ENCODE measurements at places on chromosomes 1 and 21. TPM values are rescaled to one million over a fixed set of nuclear protein-coding genes. Genes with fewer than 3 reads are reported as not detected.

The MORC3 gene
- 23.0 TPM for total RNA-seq

GRCh38 chr1:84598846-84599741 is 24.9 kb upstream of the CTBS start:
- peaks cover 37% of the 10 kb centered on the region for H3K4me1 ChIP-seq
- peak overlapping the region; percentile 47 for H3K4me3 ChIP-seq
- H3K36me3 ChIP-seq, result no peaks in the 10 kb centered on the region

GRCh38 chr1:246398126-246398813 is 108.8 kb downstream of the SMYD3 start:
- H3K4me1 ChIP-seq, result no peaks in the 10 kb centered on the region
- H3K27me3 ChIP-seq, result no peaks in the 10 kb centered on the region
- DNase-seq, result no peak
- no peak overlapping the region for H3K27ac ChIP-seq
- H3K4me3 ChIP-seq, result no peak overlapping the region

DNA sequence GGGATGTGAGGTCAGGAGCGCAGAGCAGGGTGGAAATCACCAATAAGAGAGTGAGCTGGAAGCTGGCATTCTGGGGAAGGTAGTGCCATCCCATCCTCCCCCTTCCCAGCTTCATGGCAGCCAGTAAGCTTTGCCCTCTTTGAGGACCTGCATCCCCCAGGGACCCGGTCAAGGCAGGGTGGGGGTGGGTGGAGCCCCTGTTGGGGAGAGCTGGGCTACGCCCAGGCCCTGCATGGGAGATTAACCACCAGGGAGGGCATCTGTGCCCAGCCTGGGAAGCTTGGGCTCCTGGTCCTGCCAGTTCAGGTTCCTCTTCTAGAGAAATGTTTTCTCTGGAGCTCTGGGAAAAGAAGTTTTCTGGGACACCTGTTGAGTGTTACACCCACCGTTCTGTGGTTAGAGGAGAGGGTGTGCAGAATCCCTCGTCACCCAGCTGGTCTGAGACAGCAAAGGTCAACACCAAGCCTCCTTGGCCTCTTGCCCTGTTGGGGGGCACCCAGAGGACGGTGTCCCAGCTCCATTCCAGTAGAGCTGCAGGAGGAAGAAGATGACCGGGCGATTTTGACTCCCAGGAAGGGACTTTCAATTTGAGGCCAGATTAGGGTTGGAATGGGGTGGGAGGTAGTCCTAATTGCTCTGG is 30.1 kb upstream of the TENT5C start:
- no peak overlapping the region for H3K27ac ChIP-seq
- no peaks in the 10 kb centered on the region for H3K36me3 ChIP-seq
- peaks cover 12% of the 10 kb centered on the region for H3K4me1 ChIP-seq

DNA sequence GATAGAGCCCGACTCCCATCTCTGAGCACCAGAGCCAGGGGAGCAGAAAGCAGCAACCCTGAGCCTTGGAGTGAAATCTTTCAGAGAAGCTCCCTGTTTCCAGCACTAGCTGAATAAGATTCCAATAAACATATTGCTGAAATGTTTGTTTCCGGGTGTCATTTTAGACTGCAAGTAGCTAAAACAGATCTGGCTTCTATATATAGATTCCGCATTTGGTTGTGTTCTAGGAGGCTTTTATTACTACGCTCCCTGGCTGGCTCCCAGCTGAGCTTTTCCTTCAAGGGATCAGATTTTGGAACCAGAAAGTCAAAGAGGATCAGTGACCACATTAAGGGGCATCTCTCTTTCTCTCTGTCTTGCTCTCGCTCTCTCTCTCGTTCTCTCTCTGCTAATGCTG is 88.2 kb downstream of the PAPPA2 start:
- H3K27ac ChIP-seq, result no peak overlapping the region
- DNase-seq, result no peak
- no peaks in the 10 kb centered on the region for H3K36me3 ChIP-seq
- no peak overlapping the region for H3K4me3 ChIP-seq
- H3K27me3 ChIP-seq, result peaks cover 59% of the 10 kb centered on the region
- H3K4me1 ChIP-seq, result no peaks in the 10 kb centered on the region

DNA sequence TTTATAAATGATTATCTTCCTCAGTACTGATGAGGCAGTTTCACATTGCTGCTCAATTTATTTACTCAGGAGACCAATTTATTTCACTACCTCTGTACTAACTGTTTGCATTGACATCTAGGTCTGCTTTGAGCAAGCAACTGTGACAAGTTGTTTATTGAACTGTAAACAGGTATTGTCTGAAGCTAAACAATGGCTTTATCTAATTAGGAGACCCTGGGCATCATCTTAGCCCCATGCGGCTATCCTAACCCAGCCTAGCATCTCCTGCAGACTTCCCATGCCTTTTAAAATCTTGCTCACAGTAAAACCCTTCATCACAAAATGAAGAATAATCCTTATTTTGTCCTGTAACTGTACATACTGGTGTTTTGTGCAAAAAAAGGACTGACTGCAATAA is 348.2 kb downstream of the RWDD3 start:
- DNase-seq, result no peak
- peaks cover 63% of the 10 kb centered on the region for H3K27me3 ChIP-seq
- H3K4me3 ChIP-seq, result no peak overlapping the region
- H3K4me1 ChIP-seq, result no peaks in the 10 kb centered on the region

DNA sequence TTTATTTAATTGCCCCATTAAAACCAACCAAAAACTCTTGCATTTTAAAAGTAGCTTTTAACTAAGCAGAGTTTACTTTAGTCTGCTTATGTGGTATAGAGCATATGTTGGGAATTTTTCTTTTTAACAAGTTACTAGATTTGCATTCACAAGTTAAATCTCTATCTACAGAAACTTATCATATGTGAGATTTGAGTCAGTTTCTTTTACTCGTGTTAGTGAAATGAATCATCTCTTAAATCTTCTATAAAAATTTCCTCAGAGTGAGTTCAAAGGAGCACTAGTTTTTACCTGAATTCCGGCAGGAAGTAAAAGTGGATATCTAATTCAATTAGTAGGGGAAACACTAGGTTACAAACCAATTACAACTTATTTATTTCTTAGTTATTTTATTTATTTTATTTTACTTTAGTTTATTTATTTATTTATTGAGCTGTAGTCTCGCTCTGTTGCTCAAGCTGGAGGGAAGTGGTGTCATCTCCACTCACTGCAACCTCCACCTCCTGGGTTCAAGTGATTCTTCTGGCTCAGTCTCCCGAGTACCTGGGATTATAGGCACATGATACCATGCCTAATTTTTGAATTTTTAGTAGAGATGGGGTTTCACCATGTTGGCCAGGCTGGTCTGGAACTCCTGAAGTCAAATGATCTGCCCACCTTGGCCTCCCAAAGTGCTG is 1609.6 kb upstream of the B3GALT2 start:
- no peaks in the 10 kb centered on the region for H3K27me3 ChIP-seq
- no peaks in the 10 kb centered on the region for H3K4me1 ChIP-seq
- DNase-seq, result peak; percentile 26
- H3K4me3 ChIP-seq, result no peak overlapping the region

GRCh38 chr1:91804546-91805023 is 81.4 kb downstream of the TGFBR3 start:
- no peak overlapping the region for H3K4me3 ChIP-seq
- peaks cover 27% of the 10 kb centered on the region for H3K4me1 ChIP-seq
- H3K27me3 ChIP-seq, result no peaks in the 10 kb centered on the region

DNA sequence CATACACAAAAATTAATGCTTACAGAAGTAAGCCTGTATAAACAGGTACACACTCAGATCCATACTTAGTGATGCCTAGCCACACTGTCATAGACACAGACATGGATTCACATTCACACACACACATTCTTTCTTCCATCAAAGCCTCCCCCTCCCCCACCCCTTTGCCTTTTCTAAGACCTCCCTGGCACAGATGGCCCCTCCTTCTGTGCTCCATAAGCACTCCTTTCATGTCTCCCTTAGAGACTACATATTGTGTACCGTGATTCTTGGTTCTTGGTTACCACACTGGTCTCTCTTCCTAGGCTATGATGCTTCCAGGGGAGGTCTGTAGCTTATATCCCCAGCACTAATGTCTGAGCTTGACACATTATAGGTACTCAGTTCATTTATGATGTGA is 2.0 kb upstream of the NHLH2 start:
- no peaks in the 10 kb centered on the region for H3K36me3 ChIP-seq
- no peak for DNase-seq
- no peak overlapping the region for H3K27ac ChIP-seq
- H3K27me3 ChIP-seq, result peaks cover 79% of the 10 kb centered on the region
- no peak overlapping the region for H3K4me3 ChIP-seq

The OR6K3 gene
- not detected for total RNA-seq

The TRAPPC10 gene
- 31.4 TPM for total RNA-seq

DNA sequence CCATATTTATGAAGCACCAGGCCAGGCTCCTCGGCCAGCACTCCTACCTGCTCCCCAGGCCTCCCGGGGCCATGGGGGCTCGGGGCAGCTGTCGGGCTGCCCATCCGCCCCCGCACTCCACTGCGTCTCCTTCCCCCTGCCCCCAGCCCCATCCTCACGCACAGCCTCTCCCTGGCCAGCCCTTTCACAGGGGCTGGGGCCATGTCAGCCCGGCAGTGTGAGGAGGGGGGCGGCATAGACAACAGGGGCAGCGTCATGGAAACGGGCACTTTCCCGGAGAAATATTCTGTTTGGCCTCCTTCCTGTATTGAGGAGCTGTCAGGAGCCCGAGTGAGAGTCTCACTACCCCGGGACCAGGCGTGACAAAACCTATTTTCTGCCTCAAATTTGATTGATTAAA is 87.3 kb downstream of the CASZ1 start:
- no peak for DNase-seq
- H3K4me1 ChIP-seq, result no peaks in the 10 kb centered on the region
- no peaks in the 10 kb centered on the region for H3K36me3 ChIP-seq
- no peak overlapping the region for H3K27ac ChIP-seq
- no peaks in the 10 kb centered on the region for H3K27me3 ChIP-seq
- no peak overlapping the region for H3K4me3 ChIP-seq

- H3K27ac ChIP-seq, result no peak overlapping the region
- H3K4me3 ChIP-seq, result no peak overlapping the region
- H3K36me3 ChIP-seq, result no peaks in the 10 kb centered on the region
- no peak for DNase-seq
Measured at GRCh38 chr1:181541458-181541857, 58.1 kb downstream of the CACNA1E start.

GRCh38 chr1:15331734-15332133 is 78.0 kb upstream of the EFHD2 start:
- no peak overlapping the region for H3K27ac ChIP-seq
- no peaks in the 10 kb centered on the region for H3K27me3 ChIP-seq
- no peaks in the 10 kb centered on the region for H3K4me1 ChIP-seq
- no peaks in the 10 kb centered on the region for H3K36me3 ChIP-seq
- no peak overlapping the region for H3K4me3 ChIP-seq

DNA sequence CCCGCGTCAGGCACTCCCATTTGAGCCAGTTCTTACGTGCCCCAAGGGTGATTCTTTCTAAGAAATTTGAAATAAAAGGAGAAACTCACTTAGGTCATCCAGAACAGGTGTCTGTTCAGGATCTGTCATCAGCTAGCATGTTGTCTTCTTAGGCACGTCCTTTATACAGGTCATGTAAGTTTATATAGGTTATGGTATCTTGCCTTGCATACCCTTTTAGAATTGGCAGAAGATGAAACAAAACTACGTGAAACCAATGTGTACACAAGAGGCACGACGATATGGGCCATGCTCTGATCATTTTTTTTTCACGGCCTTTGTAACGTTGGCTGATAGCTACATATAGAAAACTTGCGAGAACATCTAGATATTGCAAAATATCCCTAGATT is 579 bp upstream of the GTF2B start:
- peaks cover 27% of the 10 kb centered on the region for H3K4me1 ChIP-seq
- peak overlapping the region; percentile 33 for H3K27ac ChIP-seq
- peaks cover 7% of the 10 kb centered on the region for H3K36me3 ChIP-seq
- no peaks in the 10 kb centered on the region for H3K27me3 ChIP-seq
- peak; percentile 27 for DNase-seq

The EPHA10 gene
- 3.5 TPM for total RNA-seq

The ZNF648 gene
- total RNA-seq, result not detected

DNA sequence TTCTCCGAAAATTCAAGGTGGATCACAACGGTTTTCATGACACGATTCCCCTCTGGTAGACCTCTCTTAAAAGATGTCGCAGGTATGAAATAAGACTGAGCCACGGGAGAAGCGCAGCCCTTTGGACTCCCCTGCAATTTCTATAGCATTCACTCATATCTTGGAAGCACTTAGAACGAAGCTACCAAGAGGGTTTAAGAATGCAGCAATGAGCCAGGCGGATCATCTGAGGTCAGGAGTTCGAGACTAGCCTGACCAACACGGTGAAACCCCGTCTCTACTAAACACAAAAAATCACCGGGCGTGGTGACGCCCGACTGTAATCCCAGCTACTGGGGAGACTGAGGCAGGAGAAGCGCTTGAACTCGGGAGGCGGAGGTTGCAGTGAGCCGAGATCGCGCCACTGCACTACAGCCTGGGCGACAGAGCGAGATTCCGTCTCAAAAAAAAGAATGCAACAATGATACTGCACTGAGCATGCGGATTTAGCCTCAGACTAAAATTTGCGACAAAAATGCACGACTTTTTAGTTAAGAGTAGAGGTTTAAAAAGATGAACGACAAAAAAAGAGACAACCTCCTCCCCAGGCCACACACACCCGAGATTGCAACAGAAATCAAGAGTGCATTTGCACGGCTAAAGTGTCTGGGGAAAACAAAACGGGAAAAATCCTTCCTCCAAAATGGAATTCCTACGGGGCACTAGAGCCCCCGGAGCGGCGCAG is 743 bp downstream of the TOMM20 start:
- no peaks in the 10 kb centered on the region for H3K27me3 ChIP-seq
- DNase-seq, result no peak
- peaks cover 5% of the 10 kb centered on the region for H3K4me1 ChIP-seq
- peak overlapping the region; percentile 60 for H3K27ac ChIP-seq

- DNase-seq, result no peak
- no peak overlapping the region for H3K27ac ChIP-seq
- H3K4me1 ChIP-seq, result no peaks in the 10 kb centered on the region
- H3K27me3 ChIP-seq, result no peaks in the 10 kb centered on the region
- H3K36me3 ChIP-seq, result no peaks in the 10 kb centered on the region
Measured at GRCh38 chr21:40052276-40052675, 185.0 kb downstream of the PCP4 start.

DNA sequence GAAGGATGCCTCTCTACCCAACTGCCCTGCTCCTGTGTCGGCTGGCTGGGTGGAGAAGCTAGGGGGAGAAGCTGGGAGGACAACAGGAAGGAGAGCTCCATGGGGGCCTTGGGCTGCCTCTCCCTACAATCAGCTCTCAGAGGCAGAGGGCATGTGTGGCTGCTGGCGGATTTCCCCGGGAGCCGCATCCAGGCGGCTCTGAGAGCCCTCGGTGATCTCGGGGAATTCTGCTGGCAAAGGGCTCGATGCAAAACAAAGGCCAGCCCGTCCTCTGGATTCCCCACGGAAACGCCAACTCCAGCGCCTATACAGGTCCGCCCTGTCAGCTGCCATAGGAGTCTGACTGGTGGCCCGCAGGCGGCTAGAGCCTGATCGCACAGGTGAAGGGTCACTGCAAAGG is 26.4 kb upstream of the EVA1B start:
- H3K4me1 ChIP-seq, result peaks cover 49% of the 10 kb centered on the region
- no peaks in the 10 kb centered on the region for H3K27me3 ChIP-seq
- peak overlapping the region; percentile 92 for H3K27ac ChIP-seq
- H3K36me3 ChIP-seq, result peaks cover 25% of the 10 kb centered on the region
